ENCODE measurements at places on chromosomes 1 and 21.

DNA sequence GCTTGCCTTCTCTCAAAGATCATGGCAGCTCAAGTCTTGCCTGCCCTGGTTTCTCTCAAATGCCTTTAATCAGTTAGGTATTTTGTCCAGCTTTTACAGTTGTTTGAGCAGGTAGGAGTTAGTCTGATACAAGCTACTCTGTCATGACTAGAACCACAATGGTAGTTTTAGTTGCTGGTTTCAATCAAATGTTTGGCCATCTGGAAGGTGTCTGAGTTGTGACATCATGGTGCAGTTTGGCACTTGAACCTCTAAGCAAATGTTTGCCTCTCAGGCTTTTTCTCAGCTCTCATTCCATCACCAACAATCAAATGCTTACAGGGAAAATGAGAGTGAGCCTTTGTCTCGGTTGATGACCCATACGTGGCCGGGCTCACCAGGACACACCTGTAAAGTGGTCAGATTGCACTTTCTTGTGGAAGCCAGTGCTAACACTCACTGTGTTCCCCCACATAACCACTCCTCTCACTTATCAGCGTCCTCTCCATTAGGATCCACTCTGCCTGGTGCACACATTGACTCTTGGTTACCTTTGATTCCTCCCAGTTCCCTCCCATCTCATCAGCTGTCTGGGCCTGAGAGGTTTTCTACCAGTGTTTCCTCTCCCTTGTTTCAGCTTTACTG lies 67.5 kb downstream of the CCDC185 start:
- DNase-seq, result no peak

DNA sequence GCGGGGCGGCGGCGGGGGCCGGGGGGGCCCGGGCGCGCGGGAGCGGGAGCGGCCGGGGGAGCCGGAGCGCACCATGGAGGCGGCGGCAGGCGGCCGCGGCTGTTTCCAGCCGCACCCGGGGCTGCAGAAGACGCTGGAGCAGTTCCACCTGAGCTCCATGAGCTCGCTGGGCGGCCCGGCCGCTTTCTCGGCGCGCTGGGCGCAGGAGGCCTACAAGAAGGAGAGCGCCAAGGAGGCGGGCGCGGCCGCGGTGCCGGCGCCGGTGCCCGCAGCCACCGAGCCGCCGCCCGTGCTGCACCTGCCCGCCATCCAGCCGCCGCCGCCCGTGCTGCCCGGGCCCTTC lies 546 bp downstream of the SKI start:
- DNase-seq, result no peak

DNA sequence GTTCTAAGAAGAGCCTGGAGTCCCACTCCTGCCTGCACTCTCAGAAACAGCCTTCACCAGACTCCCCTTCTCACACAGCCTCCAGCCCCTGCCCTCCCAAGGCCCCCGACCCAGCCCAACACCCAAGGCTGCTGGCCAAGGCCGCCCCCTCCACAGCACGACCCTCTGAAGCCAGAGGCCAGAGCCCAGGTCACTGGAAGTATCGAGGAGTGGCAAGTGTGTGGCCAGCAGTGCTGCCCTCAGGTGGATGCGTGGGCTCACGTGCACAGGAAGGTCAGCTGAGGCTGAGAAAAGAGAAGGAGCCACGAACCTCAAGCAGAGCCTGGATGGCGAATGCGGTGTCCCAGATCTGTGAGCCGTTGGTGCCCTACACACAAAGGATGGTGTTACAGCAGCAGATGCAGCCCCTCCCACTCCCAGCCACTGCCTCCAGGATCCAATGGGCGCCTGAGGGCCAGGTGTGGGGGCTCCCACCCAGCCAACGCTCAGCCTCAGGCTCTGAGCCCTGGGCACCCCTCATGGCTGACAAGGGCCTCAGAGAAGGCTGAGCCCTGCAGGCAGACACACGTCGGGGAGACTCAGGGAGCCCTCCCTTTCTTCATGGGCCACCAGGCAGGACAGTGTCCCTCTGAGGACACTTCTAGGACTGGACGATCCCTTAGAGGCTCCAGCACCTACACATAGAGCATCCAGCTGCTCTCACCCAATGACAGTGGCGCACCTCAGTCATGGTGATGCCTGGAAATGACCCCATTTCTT lies 18.0 kb downstream of the LSS start:
- no peak for DNase-seq

DNA sequence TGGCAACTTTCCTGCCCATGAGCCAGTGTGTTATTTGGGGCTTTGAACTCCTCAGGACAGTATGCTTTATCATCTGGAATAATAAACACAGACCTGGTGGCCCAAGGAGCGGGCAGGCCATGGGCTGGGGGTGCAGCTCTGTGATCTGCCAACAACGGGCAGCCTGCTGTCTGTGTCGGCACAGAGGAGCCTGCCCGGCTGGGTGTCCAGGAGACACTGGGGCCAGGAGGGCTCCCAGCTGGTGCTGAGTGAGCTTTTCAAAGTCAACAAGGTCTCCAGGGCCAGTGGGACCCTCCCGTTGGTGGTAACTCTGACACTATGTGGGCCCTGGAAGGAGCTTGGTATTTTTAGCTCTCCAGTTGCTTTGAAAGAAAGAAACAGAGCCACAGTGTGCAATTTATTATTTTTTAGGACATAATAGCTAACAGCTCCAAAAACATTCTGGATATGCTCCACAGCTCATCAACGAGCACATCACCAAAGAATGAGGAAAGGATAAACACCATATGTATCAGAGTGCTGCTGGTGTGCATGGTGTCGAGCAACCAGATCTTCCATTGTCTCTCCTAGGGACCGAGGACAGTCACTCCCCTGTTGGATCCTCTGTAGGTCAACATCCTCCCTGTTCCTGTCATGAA lies 488.7 kb upstream of the USP24 start:
- no peak for DNase-seq

GRCh38 chr1:206678490-206678889 lies 6.2 kb upstream of the MAPKAPK2 start:
- no peak for DNase-seq

GRCh38 chr1:46180082-46180616 lies 3.9 kb upstream of the P3R3URF start:
- DNase-seq, result no peak

- no peak for DNase-seq
These were observed 703 bp downstream of the ERI3 start for GRCh38 chr1:44354268-44354839.

- DNase-seq, result no peak
These were observed 110.9 kb upstream of the IFFO2 start for GRCh38 chr1:19067182-19067911.

DNA sequence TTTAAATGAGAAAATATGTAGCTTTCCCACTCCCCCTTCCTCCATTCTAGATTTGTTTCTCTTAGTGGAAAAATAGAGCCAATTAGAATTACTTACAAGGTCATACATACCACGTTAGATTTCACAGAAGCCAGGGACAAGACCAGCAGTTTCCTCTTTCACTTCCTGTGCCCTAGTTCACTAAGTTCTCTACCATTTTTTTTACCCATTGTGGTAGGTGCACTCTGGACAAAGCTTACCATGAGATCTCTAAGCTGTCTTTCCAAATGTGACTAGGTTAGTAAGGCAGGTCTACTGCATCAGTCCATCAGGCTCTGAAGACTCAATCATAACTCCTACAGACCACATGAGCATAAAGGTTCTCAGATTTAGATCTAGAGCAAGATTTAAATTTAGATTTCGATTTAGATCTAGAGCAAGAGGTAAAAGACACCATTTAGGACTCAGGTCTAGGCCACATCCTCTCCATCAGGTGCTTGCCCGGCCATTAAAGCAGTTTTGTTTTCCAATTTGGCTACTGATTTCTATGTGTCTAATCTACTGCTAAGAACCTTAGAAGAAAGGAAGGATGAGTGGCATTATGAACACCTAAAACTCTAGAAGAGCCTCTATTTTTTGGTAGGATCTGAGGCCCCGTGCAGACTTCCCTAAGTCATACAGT lies 235.3 kb downstream of the FAF1 start:
- no peak for DNase-seq

- no peak for DNase-seq
These were observed 359.3 kb downstream of the SMYD3 start for GRCh38 chr1:246147524-246148461.

- no peak for DNase-seq
These were observed 85.2 kb upstream of the ABCD3 start for GRCh38 chr1:94332952-94333351.

GRCh38 chr1:164767752-164768402 lies 208.9 kb downstream of the PBX1 start:
- DNase-seq, result no peak

GRCh38 chr1:12435639-12436344 lies 182.2 kb downstream of the DHRS3 start:
- DNase-seq, result no peak

DNA sequence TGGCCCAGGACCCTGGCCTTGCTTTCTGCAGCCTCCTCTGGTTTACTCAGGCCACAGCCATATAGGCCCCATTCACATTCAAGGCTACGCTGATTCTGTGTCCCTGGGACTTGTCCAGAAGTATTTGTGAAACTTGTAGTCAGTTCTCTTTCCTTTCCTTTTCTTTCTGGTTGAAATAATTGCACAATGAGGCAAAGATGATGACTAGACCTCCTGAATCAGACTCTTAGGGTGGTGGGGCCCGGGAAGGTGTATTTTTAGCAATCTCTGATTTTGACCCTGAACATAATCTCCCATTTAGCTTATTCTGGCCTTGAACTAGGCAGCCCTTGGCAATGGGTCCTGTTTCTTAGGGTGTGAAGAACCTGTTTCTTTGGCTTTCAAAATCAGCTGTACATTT lies 39.9 kb downstream of the STUM start:
- DNase-seq, result no peak

GRCh38 chr1:155124503-155125463 lies 2.9 kb upstream of the EFNA1 start:
- no peak for DNase-seq

GRCh38 chr1:166164995-166165660 lies 1.7 kb downstream of the FAM78B start:
- no peak for DNase-seq

DNA sequence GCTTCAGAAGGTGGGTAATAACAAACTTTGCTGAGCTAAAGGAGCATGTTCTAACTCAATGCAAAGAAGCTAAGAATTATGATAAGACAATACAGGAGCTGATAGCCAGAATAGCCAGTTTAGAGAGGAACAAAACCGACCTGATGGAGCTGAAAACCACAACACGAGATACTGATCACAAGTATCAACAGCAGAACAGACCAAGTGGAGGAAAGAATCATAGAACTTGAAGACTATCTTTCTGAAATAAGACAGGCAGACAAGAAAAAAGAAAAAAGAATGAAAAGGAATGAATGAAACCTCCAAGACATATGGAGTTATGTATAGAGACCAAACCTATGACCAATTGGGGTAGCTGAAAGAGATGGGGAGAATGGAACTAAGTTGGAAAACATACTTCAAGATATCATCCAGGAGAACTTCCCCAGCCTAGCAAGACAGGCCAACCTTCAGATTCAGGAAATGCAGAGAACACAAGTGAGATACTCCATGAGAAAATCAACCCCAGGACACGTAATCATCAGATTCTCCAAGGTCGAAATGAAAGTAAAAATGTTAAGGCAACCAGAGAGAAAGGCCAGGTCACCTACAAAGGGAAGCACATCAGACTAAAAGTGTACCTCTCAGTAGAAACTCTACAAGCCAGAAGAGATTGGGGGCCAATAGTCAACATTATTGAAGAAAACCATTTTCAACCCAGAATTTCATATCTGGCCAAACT lies 20.5 kb downstream of the CD84 start:
- no peak for DNase-seq
